ENCODE measurements at places on chromosomes 7 and 10. TPM values are rescaled to one million over a fixed set of nuclear protein-coding genes. Genes with fewer than 3 reads are reported as not detected.

GRCh38 chr7:42469341-42469740 is 232.3 kb upstream of the GLI3 start:
- DNase-seq, result no peak

The SEMA3C gene
- 136 TPM for total RNA-seq

DNA sequence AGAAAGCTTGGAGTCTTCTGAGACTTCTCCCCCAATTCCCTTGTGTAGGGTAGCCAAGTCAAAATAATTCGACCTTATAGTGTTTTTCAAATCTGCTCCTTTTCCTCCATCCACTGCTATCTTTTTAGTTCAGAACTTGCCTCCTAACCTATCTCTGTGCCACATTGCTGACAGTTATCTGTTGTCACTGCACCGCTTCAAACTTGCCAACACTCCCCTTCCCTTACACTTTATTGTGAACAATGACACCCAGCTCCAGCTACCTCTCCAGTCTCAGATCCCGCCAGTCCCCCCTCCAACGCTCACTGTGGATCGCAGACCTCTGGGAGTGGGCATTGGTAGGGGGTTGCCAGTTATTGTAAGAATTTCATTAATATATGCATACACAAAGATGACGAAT is 16.3 kb upstream of the HPS1 start:
- no peak for DNase-seq

DNA sequence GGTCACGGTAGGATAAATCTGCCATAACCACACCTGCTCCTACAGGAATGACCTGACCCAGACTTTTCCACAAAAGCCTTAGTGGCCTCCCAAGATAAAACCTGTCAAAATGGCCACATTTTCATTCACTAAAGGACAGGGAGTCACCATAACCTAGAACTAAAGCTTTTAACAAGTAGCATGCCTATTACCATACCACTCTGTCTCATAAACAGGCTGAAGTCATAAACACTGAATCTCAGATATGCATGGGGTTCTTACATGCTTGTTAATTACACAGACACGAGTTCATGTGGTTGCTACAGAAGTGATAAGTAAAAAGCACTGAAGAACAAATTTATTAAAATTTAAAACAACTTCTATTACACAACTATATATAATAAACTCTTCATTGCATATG is 56.0 kb downstream of the HIPK2 start:
- no peak for DNase-seq

DNA sequence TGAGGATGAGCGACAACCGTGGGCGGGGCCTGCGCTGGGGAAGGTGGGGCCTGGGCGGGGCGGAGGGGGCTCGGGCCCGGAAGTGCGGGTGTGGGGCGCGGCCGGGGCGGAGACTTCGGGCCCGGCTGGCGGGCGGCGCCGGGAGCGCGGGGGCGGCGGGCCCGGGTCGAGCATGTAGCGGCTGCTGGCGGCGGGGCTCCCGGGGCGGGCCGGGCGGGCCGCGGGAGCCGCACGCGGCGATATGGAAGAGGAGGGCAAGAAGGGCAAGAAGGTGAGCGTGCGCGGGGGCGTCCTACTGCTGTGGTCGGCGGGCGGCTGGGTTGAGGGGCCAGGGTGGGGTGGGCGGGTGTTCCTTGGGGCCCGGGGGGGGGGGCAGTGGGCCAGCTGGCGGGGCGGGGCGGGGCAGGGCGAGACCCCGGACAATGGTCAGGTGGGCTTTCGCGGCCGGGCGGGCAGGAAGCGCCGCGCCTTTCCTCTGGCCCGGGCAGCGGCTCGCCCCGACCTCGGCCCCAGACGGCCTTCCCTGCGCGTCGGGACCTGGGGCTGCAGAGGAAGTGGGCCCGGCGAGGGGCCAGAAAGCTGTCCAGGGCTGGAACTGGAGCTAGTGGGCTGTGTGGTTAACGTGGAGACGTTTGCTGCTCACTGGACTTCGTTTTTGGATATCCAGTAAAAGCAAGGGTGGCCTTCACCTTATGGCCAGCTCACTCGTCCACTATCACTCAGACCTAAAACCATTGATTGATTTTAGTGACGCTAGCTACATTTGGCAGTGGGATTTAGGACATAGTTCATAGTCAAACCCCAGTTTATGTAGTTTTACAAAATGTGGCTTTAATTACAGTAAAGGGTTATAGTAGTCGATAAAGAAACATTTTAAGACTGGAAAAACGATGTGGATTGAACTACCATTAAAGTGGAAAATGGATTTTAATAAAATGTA is at the start of gene CCM2:
CCM2 (plus strand) TSS at position 109 of the 940 bp plus-strand sequence; CDS start at position 242, 133 bp downstream.
- peak; percentile 49 for DNase-seq

The NKX6-2 gene
- total RNA-seq, result 43.9 TPM

The VWC2 gene
- total RNA-seq, result 0.02 TPM

DNA sequence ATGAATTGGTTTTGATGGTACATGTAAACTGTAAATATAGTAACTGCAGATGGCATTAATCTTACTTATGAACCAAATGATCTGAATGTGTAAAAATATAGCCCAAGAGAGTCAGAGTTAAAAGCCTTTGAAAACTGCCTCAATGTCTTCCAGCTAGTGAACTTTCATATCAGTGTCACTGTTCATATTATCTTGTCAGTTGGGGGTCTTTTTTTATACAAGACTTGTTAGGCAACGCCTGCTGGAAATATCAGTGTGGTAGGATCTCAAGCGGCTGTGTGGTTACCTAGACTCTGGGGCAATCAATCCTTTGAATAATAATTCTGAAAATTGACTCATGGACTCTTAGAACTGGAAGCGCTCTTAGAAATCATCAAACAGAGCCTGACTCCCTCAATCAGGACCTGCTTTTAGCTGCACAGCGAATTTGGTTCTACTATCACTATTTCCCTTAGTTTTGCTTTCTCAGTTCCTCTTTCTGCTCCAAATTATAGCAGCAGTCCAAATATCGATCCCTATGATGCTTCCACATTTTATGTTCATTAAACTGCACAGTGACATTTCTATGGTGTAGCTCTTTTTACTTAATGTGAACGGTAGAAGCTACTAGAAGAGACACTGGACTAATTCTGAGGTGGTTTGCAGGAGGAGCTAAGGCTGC is 100.1 kb upstream of the COL1A2 start:
- no peak for DNase-seq

DNA sequence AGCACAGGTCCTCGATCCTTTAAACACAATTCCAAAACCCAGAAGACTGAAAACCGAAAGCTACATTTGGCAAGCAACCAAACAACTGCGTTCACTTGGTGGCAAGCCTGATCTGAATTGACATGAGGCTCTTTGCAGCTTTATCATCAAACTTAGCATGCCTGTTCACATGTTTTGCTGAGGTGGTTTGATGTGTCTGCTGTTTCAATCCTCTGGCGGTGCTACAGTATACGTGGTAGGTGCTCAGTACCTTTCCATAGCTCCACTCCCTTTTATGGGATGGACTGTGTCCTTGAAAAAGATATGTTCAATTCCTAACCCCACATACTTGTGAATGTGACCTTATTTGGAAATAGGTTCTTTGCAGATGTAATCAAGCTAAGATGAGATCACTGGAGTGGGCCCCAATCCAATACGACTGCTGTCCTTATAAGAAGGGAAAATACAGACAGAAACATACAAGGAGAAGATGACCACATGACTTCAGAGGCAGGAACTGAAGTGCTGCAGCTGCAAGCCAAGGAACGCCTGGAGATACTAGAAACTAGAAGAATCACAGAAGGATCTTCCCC is 33.4 kb downstream of the CCDC6 start:
- DNase-seq, result no peak
